Chondrocyte (in vitro differentiated cells): ENCODE measurements at places on chromosomes 7 and 10.

- DNase-seq, result no peak
Observed at GRCh38 chr10:4459531-4459930, 366.5 kb upstream of the AKR1E2 start.

DNA sequence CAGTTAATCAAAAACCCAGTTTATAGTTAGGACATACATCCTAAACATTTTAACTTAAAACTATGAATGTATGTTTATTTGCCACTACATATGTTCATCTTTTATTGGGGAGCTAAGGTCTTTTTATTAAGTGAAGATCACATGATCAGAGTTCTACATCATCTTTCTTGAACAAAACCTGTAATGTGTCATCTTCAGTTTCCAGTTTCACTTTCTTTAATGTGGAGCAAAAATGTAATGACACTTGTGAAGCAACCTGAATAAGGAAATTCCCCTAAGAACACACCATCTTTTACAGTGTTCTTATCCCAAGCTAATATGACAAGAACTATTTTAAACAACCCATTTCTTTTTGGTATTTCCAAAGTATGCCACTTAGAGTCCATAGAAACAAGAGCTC lies 166.7 kb upstream of the BET1 start:
- no peak for DNase-seq

- no peak for DNase-seq
Observed at GRCh38 chr7:136023134-136023869, 46.1 kb upstream of the MTPN start.

GRCh38 chr10:81192221-81192788 lies 654.6 kb downstream of the SH2D4B start:
- DNase-seq, result no peak

- DNase-seq, result no peak
Observed at GRCh38 chr10:96560966-96561887, 25.6 kb downstream of the TM9SF3 start.

DNA sequence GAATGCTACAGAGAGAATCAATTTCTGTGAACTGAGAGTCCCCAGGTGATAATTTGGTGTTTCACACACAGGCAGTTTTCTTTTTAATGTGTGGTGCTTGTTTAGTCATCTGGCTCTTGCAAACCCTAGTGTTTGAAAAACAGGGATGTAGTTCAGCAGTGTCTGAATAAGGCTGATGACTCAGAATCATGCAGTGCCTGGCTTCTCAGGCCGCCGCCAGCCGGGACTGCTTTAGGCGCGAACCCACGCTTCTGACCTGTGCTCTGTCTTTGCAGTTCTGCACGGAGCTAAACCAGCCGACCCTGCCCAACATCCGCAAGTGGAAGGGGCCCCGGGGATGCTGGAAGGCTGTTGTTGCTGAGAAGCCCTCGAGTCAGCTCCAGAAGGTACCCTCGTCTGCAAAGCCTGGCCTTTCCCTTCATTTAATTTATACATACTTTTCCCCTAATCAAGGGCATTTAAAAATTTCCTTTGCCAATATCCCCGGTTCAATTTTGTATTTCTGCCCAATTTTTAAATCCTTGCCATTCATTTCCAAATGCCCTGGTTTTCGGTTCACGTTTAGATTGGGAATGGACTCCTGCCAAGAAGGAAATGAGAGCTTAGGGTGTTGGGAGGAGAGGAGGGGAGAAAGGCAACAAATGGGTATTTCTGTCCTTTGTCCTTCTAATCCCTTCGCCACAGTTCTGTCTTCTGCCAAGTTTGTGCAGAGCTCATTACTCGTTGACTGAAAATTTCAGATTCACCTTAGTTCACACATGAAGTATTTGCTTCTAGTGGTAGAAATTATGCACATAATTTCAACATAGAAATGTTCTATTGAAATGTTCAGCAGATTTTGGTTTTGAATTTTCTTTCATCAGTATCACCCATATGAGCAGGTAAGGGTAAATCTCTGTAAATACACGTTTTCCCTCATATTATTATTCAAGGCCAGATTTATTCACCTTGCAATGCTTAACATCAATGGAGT lies 108.5 kb upstream of the ANLN start:
- no peak for DNase-seq

GRCh38 chr10:14302035-14302434 lies 28.7 kb downstream of the FRMD4A start:
- no peak for DNase-seq

DNA sequence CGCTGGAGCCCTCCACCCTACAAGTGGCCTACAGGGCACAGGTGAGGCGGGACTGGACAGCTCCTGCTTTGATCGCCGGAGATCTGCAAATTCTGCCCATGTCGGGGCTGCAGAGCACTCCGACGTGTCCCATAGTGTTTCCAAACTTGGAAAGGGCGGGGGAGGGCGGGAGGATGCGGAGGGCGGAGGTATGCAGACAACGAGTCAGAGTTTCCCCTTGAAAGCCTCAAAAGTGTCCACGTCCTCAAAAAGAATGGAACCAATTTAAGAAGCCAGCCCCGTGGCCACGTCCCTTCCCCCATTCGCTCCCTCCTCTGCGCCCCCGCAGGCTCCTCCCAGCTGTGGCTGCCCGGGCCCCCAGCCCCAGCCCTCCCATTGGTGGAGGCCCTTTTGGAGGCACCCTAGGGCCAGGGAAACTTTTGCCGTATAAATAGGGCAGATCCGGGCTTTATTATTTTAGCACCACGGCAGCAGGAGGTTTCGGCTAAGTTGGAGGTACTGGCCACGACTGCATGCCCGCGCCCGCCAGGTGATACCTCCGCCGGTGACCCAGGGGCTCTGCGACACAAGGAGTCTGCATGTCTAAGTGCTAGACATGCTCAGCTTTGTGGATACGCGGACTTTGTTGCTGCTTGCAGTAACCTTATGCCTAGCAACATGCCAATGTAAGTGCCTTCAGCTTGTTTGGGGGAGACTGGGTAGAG lies at the start of gene COL1A2:
COL1A2 (plus strand) TSS at position 459 of the 704 bp plus-strand sequence; CDS start at position 596, 137 bp downstream.
- peak; percentile 99 for DNase-seq

GRCh38 chr10:128660726-128661125 lies 534.5 kb upstream of the MKI67 start:
- no peak for DNase-seq

- no peak for DNase-seq
Observed at GRCh38 chr7:44990109-44991023, 9.6 kb upstream of the CCM2 start.

- no peak for DNase-seq
Observed at GRCh38 chr7:39589323-39590111, 23.3 kb downstream of the YAE1 start.

- DNase-seq, result no peak
Observed at GRCh38 chr7:5426226-5426475, 2.5 kb upstream of the TNRC18 start.

GRCh38 chr10:84988011-84988410 lies 659.6 kb downstream of the CCSER2 start:
- DNase-seq, result no peak

DNA sequence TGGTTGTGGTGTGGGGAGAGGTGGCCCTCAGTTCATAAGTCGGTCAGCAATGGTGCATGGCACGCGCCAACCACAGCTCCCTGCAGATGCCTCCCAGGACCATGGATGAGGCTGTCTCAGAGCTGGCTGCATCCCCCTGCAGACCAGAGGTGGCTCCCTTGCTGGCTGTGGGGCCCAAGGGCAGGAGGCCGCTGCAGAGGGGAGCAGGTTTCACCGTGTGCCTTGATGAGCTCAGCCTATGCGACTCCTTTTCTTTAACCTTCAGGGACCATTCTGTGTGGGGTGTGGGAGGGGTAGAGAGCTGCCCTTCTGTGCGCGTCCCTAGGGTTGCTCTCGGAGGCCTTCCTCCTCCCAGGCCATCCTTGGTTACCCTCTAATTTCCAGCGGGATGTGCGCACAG lies 152.4 kb downstream of the ACTR3B start:
- DNase-seq, result no peak

DNA sequence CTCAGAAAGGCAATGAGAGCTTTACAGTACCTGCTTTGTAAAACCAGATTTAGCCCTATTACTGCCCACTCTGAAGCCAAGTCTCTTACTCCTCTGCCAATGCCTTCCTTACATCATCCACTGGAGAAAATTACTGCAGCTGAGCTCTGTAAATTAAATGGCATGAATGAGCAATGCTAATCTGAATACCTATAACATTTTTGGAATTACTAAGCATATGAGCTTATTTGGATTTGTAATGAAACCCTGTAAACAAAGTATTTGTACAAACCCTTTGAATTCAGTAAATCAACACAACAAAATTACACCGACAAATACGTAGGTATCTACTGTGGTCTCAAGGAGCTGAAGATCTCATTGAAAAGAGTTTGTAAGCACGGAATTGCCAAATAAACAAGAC lies 12.1 kb upstream of the CCNY start:
- no peak for DNase-seq

- no peak for DNase-seq
Observed at GRCh38 chr7:83976302-83976701, 218.3 kb downstream of the SEMA3A start.

GRCh38 chr7:936386-937054 lies 18.0 kb downstream of the ADAP1 start:
- peak; percentile 75 for DNase-seq

DNA sequence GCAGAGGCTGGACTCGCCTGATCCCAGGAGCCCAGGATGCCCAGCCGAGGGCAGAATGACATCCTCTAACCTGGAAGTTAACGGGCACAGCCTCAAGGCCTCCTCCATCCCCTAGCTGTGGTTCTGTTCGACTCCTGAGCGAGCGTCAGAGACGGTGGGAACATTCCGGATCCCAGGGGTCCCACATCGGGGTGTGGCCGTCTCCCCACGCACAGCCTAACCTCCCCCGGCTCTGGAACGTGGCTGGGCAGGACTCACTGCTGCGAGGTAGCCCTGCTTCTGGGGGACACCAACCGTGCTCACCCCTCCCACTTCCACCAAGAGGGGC lies 8.4 kb downstream of the FOXL3 start:
- peak; percentile 84 for DNase-seq

DNA sequence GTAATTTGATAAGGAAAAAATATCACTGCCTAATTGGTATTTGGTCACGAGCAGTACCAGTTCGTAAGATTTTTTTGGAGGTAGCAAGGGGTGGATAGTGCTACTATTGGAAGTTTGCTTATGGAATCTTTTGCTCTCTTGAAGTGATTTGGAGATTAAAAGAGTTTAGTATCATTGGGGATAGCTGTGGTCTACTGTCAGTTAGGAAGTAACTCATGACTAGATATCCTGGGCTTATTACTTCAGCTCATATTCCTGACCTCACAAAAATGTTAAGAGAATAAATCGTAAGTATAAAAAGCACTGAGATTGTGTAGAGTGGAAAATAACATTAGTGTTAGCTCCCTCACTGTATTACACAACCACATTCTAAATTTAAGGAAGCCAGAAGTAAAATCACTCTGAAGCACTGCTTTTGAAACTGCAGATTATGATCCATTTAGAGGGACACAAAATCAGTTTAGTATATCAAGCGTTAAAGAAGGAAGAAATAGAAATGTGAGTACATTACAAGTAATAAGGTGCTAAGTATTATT lies 22.6 kb downstream of the SGPL1 start:
- no peak for DNase-seq

DNA sequence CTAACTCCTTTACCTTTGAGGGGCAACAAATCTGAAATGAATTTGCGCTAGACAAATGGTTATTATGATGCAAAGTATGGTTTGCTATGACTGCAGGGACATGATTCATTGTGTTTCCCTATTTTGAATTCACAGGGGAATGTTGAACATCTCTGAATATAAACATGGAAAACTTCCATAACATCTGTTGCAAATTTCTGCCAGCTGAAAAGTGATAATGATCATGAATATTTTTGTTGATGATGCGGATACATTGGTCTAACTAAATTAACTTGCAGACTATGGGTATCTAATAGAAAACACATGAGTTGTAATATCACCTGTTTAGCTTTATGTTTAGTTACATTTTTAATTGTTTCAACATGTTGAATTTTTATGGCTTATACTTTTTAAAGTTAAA lies 1325.5 kb downstream of the REEP3 start:
- no peak for DNase-seq

GRCh38 chr10:88901206-88901983 lies 21.4 kb downstream of the STAMBPL1 start:
- no peak for DNase-seq

DNA sequence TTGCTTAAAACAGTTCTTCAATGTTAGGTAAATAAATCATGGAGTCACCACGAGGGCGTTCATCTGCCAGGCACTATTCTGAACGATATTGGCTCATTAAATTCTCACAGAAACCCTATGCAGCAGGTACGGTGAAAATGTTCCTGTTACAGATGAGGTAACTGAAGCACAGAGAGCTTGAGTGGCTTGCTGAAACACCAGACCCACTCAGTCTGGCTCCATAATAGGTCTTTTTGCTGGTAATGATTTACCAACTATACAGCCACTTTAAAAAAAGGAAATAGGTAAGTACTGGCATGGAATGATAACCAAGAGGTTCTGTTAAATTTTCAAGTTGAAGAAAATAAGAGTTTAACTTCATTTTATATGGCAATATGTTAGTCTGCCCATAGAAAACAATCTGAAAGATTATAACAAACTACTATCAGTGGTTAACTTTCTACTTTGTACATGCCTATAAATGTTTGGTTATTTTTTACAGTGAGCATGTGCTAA lies 1.3 kb upstream of the TM9SF3 start:
- DNase-seq, result no peak

DNA sequence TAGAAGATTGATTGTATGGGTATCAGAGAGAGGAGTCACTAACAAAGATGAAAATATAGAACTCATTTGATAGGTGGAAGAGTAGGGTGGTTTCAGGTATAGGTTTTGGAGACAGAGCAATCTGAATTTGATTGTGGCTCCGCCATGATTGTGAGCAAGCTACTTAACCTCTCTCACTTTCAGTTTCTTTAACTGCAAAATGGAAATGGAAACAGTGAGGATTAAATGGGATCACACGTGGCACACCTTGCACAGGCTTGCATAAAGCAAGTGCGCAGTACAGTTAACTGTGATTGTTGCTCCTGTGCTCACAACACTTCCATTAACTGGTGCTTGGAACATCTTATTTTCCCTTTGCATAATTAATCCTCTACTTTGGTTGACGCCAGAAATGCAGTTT lies 54.9 kb downstream of the ATXN7L1 start:
- DNase-seq, result no peak

GRCh38 chr10:71132321-71132810 lies 80.0 kb upstream of the UNC5B start:
- DNase-seq, result no peak

- DNase-seq, result no peak
Observed at GRCh38 chr7:128939861-128940410, 2.2 kb downstream of the IRF5 start.

GRCh38 chr7:155669717-155670505 lies 25.4 kb downstream of the RBM33 start:
- DNase-seq, result no peak

DNA sequence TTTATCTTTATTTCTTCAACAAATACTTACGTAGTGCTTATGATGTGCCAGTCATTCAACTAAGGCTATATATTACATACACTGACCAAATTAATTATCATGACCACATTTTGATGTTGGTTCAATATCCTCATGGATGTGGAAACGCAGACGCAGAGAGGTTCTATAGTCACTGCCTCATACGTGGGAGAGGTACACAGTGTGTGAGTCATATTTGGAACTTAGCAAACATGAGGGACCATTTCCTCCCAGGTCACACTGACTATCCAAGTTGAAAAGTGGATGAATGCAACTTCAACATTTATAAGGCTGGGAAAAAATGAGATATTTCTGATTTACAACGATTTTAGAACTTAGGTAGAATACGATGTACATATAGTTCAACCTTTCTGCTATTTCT lies 113.6 kb downstream of the PRLHR start:
- DNase-seq, result no peak
